B cell (primary cell): ENCODE measurements at places on chromosomes 16 and 17. TPM values are rescaled to one million over a fixed set of nuclear protein-coding genes. Genes with fewer than 3 reads are reported as not detected.

The COPZ2 gene
- 1.2 and 2.3 TPM in 2 replicates for total RNA-seq

DNA sequence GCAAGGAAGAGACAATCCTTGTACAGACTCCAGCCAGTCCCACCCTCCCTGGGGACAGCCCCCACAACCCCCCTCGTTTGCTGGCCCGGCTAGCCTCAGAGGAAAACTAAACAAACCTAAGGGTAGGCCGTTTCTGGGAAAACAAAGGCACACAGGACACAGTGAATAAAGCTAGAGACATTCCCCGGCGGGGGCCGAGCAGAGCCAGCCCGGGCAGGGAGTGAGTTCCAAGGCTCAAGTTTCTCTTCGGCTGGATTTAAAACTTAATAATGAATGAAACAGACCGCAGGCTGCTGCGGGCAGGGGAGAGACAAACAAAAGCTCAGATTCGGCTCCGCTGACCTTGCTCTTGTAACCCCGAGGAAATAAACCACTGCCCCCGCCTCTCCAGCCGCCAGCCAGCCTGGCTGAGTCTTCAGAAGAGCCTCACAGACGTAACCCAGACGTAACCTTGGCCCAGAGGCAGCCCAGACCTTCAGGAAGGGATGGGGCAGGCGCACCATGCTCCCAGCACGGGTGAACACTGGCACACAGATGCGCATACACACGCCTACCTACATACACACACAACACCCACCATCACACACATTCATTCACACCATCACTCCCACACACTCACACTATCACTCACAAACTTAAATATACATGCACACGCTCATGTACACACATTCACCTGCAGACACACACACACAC is 216.0 kb downstream of the ZNF423 start:
- no peak for DNase-seq

- DNase-seq = no peak
Measured at GRCh38 chr17:2703181-2703580, 8.4 kb downstream of the CLUH start.

The TSNAXIP1 gene
- 1.1 and 1.2 TPM in 2 replicates for total RNA-seq

- DNase-seq = no peak
Measured at GRCh38 chr17:4744999-4745969, 5.6 kb upstream of the CXCL16 start.

GRCh38 chr17:47929218-47930000 is 12.0 kb upstream of the PNPO start:
- DNase-seq = no peak
